ENCODE measurements at places on chromosomes 13 and 19.

DNA sequence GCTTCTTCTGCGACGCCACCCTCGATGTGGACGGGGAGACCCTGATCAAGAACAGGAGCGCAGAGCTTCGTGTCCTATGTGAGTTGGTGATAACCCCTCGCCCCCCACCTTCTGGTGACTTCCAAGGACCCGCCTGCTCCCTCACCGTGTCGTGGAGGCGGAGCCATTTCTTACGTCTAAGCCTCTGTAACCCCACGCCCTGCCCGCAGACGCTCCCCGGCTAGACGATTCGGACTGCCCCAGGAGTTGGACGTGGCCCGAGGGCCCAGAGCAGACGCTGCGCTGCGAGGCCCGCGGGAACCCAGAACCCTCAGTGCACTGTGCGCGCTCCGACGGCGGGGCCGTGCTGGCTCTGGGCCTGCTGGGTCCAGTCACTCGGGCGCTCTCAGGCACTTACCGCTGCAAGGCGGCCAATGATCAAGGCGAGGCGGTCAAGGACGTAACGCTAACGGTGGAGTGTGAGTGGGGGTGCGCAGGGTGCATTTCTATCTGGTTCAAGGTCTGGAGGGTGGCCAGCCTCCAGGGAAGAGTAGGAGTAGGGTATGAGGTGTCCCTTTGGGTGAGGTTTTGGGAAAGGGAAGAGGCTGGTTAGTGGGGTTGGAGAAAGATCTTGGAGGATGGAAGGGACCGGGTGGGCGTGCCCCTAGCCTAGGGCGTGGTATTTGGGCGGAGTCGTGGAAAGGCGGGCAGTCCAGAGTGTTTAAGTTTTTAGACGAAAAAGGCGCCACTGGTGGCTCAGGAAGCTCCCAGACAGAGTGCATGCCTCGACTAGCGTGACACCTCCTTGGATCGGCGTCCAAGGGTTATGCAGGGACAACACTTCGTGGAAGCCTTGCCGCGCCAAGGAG is 3.3 kb downstream of the ICAM5 start:
- no peak for DNase-seq

DNA sequence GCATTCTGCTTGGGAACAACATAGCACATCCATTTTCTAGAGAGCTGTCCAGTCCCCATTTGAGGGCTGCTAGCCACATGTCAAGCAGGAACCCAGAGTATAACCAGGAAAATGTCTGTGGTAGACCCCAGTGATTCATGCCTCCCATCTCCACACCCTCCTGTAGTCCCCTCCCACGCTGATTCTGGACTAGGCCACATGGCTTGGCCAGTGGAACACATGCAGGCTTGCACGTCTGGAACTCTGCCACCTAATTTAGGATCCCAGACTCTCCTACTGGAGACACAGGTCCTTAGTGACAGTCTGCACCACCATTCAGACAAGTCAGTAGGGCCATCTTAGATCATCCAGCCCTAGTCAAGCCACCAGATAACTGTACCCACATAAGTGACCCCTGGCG is 149.8 kb downstream of the ZIC5 start:
- DNase-seq: no peak

DNA sequence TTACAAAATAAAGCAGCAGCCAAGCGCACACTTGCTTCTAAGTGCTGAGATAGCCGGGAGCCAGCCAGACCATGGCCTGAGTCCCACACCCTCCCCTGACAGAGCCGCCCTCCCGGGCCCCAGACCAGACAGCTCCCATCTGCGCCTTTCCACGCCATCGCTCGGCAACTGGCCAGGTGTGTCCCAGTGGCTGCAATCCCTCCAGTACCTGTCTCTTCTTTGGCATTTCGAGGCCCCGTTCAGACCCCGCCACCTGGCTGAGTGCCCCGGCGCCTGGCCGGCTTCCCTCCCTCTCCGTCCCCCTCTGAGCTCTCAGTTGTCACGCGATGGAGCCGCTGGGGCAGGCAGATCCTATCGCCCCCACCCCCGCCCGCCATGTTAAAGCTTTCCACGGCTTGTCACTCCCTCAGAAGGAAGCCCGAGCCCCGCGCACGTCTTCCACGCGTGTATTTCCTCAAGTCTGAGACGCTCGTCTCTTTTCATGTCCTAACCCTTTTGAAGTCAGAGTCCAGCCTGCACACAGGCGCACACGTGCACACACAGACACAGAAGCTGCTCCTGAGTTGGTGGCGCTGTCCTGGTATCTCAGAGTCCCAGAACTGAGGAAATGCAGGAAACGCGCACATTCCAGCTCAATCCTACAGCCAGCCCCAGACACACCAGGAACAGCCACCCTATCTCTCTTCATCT is 7.9 kb downstream of the MLLT1 start:
- peak; percentile 85 for DNase-seq

GRCh38 chr13:44312834-44313551 is 60.6 kb upstream of the SERP2 start:
- no peak for DNase-seq

DNA sequence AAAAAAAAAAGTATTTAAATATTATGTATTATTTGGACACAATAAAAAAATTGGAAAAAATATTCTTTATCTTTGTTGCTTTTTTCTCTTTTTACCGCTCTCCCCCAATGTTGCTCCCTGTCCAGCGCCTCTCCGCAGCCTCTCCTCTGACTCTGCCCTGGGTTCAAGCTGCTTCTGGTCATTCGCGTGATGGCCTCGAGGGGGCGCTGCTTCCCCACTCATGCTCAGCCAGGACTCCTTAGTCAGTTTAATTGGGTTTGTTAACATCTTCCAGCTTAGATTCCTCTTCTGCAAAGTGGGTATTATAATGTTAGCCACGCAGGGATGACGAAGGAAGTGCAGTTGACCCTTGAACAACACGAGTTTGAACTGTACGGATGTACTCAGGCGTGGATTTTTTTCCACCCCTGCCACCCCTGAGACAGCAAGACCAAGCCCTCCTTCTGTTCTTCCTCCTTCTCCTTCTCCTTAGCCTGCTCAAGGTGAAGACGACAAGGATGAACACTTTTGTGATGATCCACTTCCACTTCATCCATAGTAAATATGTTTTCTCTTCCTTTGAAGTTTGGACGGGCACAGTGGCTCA is 4.9 kb upstream of the NWD1 start:
- peak; percentile 55 for DNase-seq

GRCh38 chr13:20720499-20720898 is 17.0 kb downstream of the IL17D start:
- no peak for DNase-seq

DNA sequence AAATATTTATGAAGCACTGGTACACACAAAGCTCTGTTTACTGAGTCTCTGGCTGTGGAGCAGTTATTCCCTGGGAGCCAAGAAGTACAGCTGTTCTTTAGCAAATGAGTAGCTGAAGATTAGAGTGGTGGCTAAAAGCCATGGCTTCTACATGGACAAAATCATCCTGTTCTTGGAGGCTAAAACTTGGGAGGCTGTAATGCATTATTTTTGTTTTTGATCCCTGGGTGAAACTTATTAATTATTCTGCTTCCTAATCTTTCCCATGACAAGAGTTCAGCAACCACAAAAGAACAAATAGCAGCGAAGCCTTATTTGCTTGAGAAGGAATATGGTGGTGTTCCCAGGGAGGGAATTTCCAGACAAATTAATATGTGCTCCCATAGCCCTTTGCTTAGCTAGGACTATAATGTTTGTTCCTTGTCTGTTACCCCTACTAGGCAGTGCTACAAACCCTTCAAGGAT is 109.5 kb downstream of the DCT start:
- no peak for DNase-seq

DNA sequence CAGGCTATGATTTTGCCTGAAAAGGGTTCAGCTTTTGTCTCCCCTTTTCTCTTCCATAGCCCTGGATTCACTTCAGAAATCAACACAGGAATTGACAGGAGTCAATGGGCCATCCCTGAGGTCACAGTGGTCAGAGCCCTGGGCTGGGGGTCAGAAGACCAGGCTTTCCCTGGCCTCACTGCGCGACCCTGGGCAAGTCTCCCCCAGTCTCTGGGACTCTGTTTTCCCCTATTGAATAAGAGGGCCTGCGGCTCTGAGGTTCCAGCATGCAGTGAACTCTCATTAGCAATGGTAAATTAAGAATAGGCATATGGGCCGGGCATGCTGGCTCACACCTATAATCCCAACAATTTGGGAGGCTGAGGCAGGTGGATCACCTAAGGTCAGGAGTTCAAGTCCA is 30.7 kb upstream of the VSTM2B start:
- no peak for DNase-seq

DNA sequence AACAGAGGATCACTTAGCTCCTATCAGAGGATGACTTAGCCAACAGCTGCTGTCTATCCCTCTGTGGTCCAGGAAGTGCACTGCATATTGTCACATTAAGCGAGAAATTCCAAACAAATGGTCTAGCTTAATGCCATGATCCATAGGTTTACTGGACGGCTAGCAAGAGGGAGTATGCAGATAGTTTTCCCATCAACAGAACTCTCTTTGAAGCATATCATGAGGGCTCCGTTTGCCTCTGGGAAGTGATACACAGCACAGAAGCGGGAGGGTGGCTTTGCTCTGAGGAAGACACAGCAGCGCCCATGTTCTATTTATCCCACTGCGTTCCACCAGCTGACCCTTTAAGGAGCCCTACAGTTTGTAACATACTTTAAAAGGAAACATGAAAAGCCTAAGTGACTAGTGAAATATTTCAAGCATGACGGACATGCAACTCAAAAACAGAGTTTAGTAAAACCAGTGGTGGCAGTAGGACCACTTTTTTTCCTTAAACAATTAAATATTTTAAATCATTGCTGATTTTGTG is 52.7 kb downstream of the COL4A1 start:
- DNase-seq: no peak

GRCh38 chr13:48431987-48432615 is 19.2 kb upstream of the LPAR6 start:
- no peak for DNase-seq

DNA sequence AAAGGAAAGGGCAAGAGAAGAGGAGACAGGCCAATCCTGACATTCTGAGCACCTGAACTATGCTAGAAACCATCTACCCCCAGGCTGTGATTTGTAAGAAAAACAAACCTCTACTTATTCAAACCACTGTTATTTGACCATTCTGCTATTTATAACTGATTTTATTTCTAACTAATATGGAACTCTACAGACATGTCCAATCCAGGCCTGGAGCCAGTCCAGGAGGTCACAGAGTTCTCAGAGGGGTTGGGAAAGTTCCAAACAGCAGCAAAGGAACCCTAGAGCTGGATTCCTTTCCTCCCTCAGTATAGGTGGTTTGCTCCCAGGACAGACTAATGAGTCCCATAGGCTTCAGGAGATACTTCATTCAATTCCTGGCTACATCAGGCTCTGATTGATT is 24.2 kb downstream of the SIAH3 start:
- DNase-seq: no peak

- no peak for DNase-seq
Measured at GRCh38 chr19:51317968-51318367, 6.5 kb downstream of the IGLON5 start.

GRCh38 chr19:49911381-49912145 is 14.9 kb upstream of the IL4I1 start:
- no peak for DNase-seq
